CD4-positive, alpha-beta memory T cell (primary cell): ENCODE measurements at places on chromosomes 16 and 17.

DNA sequence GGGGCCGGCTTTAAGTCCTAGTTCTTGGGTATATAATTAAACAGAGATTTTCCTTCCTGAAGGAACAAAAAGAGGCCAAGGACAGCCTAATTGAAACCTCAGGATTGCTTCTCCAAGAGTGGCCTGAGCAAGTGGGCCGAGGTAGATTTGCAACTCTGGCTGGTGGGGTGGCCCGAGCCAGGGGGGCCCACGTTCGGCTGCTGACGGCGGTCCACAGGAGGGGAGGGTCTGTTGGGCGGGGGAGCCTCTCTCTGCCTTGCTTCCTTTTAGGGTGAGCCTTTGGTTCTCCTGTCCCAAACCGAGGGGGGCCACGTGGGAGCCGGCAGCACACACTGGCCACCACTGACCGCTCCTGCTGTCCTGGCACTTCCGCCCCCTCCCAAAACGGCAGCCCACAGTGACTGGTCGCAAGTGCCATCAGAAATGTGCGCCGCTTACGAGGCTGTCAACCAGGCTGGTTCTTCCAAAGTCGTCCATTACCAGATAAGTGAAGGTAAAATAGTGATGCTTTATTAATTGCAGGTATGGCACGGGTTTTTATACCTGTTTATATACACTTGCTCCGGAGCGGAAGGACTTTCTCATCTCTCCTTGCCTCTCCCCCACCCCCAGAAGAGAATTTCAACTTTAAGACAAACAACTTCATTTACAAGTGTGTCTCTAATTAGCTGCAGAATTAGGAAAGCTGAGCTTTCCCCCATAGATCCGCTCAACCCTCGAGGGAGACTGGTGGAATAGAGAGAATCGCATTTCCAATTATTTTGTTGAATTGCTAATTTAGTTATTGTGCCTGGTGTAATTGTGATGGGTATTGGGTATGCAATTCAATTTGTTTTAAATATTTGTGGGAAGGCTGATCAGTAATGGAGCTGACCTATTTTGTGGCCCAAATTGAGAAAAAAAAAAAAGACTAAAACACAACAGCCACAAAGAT lies 117.8 kb downstream of the AATF start:
- no peak for DNase-seq

- DNase-seq: no peak
Measured at GRCh38 chr16:85173146-85173980, 61.1 kb upstream of the CIBAR2 start.

DNA sequence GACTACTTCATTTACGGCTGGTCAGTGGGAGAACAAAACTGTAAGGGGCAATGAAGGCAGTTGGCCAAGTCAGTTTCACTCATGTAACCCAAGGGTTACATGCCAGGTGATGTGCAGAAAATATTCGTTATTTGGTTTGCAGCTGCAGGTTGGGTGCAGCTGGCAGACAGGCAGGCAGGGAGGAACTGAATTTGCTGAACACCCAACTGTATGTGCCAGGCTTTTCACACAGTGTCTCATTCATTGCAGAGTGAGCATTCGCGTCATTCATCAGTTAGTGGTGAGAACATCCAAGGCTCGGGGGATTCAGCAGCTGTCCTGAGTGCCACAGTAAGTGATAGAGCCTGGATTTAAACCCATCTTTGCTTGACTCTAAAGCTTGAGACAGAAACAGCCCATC lies 59.7 kb downstream of the ABCC6 start:
- DNase-seq: no peak

DNA sequence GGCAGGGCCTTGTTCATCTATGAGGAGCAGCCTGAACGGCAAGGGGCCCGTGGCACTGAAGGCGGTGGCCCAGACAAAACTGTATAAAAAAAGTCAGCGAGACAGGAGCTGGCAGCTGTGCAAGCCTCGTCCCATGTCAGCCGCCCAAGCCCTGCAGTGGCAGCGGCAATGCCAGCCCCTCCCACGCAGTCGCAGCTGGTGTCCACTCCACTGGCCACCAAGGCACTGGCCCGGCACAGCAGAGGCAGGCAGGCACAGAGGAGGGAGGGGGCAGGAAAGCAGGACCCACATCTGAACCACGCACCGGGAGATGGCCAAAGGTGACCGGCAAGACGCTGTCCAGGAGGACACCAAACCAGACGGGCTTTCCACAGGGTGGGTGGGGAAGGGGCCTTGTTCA lies 15.9 kb upstream of the C16orf95 start:
- no peak for DNase-seq

DNA sequence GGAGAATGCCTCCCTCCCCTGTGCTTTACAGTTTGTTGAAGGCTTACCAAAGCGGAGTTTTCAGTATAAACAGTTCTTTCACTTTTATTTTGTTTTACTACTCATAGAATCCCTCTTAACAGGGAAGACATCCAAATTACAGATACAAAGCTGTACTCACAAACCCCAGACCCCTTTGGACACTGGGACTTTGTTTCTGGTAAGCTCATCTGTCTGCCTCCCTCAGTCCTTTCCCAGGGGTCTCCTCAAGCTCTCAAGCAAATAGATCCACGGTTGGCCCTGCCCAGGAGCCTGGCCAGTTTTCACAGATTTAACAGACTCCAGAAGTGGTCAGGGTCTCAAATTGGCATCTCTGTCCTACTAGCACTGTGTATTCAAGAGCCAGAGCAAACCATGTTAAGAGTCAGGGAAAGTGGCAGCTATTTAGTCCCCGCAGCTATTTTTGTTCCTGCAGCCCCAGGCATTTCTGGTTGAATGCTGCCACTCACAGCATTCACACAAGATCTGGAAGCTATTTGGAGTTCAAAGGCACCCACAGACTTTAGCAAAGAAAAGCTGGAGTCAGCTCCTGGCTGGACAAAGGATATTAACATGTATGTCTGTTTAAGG lies 54.2 kb downstream of the TMEM100 start:
- DNase-seq: no peak

- no peak for DNase-seq
Measured at GRCh38 chr17:20925091-20925490, 117.7 kb downstream of the USP22 start.

- no peak for DNase-seq
Measured at GRCh38 chr17:79039171-79039570, 15.2 kb downstream of the C1QTNF1 start.

- DNase-seq: no peak
Measured at GRCh38 chr16:81494888-81495287, 50.3 kb downstream of the CMIP start.

DNA sequence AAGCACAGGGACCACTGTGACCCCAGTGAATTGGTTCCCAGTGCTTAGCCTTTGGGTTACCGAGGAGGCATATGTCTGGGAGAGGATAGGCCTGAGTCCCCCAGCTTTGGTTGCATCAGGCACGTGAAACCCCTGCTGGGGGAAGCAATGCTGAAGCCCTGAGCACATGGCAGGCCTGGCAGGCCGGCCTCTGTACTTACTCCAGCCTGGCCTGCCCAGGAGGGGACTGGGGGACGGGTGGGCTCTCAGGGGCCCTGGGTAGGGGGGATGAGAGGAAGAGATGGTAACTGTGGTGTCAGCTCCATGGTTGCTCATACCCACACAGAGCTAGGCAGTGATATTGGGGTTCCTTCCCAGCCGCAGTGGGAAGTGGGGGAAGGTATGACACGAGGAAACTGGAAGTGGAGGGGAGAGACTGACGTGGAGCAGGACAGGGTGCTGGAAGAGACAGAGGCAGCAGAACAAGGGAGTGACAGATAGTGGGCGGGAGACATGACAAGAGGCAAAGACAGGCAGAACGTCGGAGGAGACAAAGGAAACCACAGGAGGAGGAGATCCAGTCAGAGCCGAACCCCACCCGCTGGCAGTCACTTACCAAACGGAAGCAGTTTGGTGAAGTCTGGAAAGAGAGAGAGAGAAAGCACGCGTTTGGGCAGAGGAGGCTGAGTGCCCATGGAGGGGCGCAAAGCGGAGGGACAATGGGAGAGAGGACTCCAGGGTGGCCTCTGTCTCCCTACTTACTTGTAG lies 9.1 kb downstream of the TMEM208 start:
- DNase-seq: peak; percentile 80

DNA sequence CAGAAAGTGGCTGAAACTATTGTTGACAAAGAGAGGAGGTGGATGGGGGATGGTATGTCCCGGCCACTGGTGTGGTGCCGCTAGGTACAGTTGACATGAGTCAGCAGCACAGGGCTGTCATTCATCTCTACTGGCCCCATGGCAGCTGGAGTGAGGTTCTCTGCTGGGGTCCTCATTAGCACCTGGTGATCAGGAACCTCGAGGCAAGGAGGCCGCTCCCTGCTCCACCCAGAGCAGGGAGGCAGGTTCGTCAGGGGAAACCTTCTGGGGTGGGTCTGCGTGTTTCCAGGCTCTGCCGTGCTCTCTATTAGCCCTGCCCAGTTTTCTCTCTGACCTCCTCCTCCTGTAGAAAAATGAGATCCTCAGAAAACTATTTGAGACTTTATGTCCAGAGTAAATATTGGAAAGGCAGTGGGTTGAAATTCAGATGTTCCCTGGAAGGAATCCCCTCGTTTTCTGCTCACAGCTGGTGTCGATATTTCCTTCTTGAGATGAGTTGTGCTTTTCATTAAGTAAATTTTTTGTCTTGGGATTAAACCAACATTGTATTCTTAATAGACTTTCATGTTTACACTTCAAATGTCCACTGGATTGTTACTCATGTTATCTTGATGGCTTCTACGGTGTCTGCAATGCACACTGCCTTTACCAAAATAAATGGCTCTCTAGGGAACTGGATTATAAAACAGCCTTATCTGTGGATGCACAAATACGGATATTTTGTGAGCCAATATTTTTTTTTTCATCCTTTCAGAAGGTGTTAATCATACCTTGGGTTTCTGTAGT lies 7.1 kb downstream of the NTN1 start:
- no peak for DNase-seq

GRCh38 chr17:55624772-55625433 lies 97.8 kb downstream of the TMEM100 start:
- no peak for DNase-seq

DNA sequence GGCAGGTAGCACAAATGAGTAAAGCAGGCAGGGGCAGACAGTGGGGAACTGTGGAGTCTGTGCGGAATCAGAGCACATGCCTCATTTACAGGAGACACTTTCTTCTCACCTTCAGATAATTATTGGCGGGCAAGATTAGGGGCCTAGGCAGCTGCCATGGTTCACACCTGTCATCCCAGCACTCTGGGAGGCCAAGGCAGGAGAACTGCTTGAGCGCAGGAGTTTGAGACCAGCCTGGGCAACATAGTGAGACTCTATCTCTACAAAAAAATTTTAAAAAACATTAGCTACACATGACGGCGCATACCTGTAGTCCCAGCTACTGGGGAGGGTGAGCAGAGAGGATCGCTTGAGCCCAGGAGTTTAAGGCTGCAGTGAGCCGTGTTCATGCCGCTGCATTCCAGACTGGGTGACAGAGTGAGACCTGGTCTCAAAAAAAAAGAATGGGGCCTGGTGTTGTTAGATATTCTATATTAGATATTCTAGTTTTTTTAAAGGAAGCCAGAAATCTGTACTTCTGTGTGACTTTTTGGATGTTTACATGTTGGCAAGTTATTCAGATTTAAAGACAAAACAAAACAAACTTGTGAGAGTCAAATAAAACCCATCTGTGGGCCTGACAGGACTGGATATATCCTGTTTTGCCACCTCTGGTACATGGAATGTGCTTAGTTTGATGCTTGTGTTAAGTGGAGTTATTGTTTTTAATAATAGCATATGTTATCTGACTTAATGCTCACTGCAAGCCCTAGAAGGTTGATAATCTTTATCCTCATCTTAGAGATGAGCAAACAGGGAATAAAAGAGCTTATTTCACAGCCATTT lies 4.9 kb upstream of the LPCAT2 start:
- DNase-seq: no peak

- no peak for DNase-seq
Measured at GRCh38 chr17:82475458-82475857, 16.9 kb downstream of the NARF start.

- DNase-seq: peak; percentile 35
Measured at GRCh38 chr17:45172541-45173286, 11.0 kb downstream of the HEXIM2 start.
